ENCODE measurements at places on chromosomes 4 and X. TPM values are rescaled to one million over a fixed set of nuclear protein-coding genes. Genes with fewer than 3 reads are reported as not detected.

- no peak for DNase-seq
Observed at GRCh38 chr4:173009129-173009823, 159.3 kb upstream of the GALNT7 start.

DNA sequence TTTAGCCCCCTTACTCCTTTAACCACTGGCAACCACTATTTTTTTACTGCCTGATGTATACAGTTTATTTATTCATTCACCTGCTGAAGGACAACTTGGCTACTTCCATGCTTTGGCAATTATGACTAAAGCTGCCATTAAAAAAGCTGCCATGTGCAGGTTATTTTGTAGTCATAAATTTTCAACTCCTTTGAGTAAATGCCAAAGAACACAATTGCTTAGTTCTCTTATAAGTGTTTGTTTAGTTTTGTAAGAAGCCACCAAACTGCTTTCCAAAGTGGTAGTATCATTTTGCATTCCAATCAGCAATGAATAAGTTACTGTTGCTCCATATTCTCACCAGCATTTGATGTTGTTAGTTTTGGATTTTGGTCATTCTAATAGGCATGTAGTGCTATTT, 1831.8 kb downstream of the PCDH7 start:
- DNase-seq: no peak

DNA sequence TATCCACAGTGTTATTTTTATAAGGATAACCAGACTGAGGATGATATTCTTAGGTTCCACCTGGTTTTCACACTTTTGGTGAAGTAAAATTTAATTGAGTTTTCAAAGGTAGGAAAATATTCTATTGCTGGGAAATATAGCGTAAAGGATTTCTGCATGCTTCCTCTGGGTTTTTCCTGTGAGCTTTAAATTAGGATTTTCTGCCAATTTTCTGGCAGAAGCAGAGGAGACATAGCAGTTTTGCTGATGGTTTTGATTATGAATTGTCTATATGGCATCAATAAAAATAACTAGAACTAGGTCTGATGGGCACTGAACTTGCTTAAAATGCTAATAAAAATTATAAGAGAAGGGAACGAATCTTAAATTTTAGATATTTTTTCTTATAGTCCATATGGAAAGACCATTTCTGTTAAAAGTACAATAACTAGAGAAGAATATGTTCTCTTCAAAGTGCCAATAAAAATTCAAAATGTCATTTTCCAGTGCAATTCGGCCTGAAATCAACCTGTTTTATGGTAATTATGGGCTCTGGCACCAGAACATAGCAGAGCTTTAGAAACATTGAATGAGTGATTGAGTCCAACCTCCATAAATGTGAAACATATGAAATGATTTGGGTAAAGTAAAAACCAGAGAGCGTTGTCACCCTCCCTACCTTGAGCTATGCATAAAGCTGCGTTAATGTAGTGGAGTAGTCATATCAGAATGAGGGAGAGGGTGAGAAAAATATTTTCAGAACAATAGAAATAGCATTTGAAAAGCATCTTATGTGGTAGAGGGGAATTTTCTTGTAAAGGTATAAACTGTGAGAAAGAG, 279.7 kb downstream of the SPRY1 start:
- no peak for DNase-seq

- no peak for DNase-seq
Observed at GRCh38 chr4:149465955-149466354, 349.7 kb downstream of the IQCM start.

DNA sequence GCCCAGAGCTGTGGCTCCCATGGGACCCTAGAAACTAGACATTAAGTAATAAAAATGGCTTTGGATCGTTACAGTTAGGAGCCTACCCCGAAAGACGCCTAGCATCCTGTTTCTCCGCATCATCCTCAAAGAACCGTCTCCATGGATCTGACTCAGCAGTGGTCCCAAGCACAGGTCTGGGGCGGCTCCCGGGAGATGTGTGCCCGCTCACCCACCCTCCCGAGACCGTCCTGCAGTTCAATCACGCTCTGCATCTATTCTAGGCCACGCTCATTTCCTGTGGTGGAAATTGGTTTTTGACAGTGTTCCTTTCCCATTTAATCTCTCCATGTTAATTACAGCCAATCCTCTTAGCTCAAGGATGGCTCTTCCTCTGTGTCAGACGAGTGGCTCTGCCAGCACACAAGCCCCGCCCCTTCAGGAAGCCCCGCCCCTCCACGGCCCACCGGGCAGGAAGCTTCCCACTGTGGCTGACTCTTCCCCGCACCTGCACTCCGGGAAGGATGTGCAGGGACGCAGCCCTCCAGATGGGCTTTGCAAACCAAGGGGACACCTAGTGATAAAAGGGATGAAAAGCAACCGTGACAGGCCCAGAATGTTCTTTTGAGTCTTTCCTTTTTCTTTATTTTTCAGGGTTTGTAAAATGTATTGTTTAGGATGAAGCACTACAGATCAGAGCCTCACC, 34.5 kb upstream of the HELT start:
- DNase-seq: peak; percentile 65

DNA sequence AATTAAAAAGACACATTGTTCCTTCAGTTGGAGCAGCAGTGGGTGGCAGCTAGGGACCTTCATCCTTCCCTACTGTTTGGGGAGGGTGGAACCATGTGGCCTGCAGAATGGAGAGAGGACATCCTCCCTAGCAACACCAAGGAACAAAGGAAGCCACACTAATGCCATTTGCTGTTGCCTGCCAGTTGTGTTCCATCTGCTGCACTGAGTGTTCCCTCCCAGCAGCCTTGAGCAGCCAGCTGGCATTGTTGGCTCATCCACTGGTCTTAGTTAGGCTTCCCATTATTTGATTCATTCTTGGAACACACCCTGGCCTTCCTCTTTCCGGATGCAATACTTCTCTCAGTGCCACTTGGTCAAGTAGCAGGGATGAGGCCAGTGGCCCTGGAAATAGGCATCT, 25.0 kb upstream of the HMGB3 start:
- no peak for DNase-seq

DNA sequence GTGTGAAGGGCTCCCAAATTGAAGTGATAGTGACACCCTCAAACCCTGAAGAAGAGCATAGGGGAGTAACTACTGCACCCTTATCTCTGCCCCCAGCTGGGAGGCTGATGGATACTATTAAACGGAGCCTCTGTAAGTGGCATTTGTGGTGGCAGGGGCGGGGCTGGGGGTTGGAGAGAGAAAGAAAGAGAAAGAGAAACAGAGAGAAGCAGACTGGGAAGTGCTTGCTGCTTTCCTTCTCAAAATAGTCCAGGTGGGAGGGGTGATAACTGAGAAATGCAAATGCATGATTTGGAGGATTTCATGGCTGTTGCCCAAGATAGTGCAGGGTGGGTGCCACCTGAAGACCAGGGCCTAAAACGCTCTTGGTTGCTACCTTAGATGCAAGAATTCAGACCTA, 253.5 kb upstream of the GATB start:
- no peak for DNase-seq

- no peak for DNase-seq
Observed at GRCh38 chr4:144816668-144817067, 170.7 kb downstream of the HHIP start.

GRCh38 chrX:74505437-74505836, 84.1 kb downstream of the SLC16A2 start:
- DNase-seq: no peak

DNA sequence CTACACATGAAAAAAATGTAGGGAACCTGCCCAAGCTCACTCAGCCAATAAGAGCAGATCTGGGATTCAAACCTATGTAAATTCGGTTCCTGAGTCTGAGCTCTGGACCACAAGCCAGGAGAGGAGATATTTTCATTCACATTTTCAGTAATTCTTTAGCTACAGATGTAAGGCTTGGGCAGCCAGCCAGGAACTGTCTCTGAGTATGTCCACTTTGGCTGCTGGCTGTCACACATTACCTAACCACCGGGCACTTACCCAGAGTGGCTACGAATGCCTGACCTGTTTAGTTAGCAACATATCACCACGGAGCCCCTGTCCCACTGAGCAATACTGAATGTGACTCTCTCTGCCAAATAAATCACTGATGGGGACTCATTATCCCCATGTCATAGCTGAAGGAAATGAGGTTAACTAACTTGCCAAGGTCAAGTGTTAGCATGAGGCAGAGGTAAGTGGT, 15.3 kb downstream of the USP46 start:
- no peak for DNase-seq

GRCh38 chrX:119826399-119826959, 26.3 kb downstream of the UPF3B start:
- DNase-seq: no peak

DNA sequence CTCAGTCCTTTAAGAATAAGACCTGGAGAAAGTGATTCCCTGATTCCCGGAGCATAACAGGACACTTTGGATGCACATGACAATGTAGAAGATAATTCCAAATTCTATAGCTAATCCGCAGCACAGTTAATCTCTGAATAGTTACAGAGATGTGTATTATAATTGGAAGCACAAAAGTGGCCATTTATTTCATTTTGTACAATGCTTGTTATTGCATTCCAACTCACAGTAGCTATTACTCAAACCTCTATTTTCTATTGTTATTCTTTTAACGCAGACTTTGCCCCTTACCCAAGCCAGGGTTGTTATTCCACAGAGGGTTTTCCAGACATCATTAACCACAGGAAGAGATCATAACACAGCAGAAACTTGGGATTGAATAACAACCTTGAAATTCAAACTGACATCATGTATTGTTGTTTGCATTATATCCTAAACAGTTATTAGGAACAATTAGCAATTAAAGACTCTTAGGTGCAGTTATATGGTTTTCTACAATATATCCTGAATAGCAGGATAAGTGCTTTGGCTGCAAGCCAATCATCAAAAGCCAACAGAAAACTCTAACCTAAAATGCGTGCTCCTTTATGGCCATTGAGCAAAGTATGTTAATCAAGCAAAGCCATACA, 984.0 kb upstream of the TENM3 start:
- DNase-seq: no peak

DNA sequence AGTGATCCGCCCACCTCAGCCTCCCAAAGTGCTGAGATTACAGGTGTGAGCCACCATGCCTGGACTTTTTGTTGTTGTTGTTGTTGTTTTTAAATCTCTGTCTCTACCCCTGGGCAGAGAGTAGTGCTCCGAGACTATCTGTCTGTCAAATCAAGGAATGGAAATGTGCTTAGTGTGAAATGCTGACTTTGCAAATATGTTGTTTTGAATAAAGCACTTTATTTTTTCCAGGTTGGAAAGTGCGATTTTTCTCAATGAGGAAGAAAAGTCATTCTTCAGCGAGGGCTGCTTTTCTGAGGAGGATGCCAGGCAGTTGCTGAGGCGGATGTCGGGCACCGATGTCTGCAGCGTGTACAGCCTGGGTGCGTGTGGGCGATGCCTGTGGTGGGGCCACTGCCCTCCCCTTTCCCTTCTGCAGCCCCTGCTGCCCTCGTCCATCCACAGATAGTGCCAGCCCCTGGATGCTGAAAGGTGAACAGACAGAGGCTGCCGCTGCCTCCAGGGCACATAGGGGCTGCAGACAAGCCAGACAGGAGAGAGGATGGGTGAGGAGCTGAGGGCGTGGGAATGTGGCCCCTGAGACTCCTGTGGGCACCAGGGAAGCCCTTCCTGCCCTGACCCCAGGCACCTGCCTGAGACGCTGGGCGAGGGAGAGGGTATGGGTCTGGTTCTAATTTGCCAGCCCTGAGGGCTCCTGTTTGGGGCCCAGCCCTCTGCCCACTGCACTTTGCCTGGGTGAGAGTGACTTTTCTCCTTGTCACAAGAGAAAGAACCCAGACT, 23.7 kb downstream of the SH3TC1 start:
- no peak for DNase-seq

DNA sequence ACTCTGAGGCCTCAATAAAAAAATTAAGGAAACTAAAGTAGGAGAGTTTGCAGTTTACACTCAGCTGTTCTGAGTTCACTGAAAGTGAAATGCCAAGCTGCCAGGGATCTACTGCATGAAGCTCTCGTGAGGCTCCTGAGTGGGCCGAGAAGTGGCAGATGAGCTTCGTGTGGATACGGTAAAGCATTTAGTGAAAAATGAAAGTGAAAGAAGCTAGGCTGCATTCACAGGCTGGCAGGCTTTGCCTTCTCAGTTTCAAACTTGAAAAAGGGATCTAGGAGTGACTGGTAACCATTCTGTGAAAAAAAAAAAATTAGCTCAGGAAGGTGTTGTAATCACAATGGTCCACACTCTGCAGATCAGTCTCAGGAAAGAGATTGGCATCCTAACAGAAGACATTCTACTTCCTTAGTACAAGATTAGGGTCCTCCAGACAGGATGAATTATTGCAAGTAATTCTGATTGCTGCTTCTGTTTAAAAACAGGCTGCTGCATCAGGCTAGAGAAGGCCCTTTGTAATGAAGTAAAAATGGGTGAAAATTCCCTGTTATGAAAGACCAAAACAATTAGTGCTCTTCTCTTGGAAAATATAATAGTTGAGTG, 679.9 kb downstream of the RPA4 start:
- DNase-seq: no peak

GRCh38 chr4:84385203-84385602, 113.9 kb downstream of the NKX6-1 start:
- DNase-seq: no peak

- no peak for DNase-seq
Observed at GRCh38 chr4:147941373-147941772, 209.5 kb downstream of the ARHGAP10 start.

- no peak for DNase-seq
Observed at GRCh38 chr4:159463235-159463634, 360.4 kb downstream of the RAPGEF2 start.

- DNase-seq: no peak
Observed at GRCh38 chr4:73344106-73344505, 60.0 kb upstream of the ALB start.

DNA sequence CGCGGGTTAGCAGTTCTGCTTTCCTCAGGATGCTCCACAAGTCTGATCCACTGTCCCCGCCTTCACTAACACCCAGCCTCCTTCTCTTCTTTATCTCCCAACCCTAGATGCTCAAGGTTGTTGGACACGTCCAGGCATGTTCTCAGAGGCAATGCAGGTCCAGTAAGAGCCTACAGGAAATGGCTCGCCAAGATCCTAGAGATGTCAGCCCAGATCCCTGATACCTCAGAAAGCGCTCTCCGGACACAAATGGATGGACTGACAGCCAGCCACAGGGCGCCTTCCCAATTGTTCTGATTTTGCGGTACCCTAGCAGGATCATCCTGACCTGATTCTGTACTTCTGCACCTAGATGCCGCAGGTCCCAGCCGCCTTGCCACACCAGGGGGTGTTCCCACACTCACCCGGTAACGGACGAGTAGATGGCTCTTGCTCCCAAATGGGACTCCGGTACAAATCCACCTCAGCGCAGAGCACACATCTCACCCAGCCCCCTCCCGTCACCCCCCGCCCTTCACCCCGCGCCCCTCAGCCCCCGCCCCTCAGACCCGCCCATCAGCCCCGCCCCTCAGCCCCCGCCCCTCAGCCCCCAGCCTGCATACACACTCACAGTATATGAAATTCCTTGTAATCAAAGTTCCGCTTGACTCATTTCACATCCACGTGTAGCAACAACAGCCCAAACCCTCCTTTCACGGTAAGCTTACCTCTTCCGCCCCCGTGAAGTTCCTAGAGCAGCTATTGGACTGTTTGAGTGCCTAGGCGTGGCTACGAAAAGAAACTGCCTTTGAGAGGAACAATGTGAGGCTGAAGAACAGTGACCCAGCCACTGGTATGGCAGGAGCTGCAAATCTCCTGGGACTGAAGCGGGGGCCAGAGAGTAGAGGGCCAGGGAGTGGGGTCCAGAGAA, at the start of gene EDA2R:
TSS of gene EDA2R (minus strand) at position 488 of the 910 bp plus-strand sequence. CDS start 23,058 bp downstream, outside the sequence.
- no peak for DNase-seq

Gene CYBB
- total RNA-seq: 0.38 TPM

Gene PALLD
- total RNA-seq: 153 TPM

Gene FHIP1A
- 13.9 TPM for total RNA-seq

Gene MAOB
- total RNA-seq: 0.57 TPM

Gene IL9R
- not detected for total RNA-seq

Gene SMIM14
- 16.7 TPM for total RNA-seq

Gene NXT2
- total RNA-seq: 10.3 TPM

Gene DCAF8L2
- 0.11 TPM for total RNA-seq

Data from mesothelial cell of epicardium (in vitro differentiated cells).